ENCODE measurements at places on chromosomes 7 and 10.

- peak; percentile 88 for DNase-seq
These were observed at the start of gene PLCE1 for GRCh38 chr10:93993782-93994437. Gene PLCE1 (plus strand): TSS chr10:93993931. CDS start chr10:94031047, 37,116 bp downstream.

- no peak for DNase-seq
These were observed 31.6 kb upstream of the AGMO start for GRCh38 chr7:15593382-15593781.

- DNase-seq, result no peak
These were observed 103.7 kb upstream of the CTBP2 start for GRCh38 chr10:125264091-125264490.

DNA sequence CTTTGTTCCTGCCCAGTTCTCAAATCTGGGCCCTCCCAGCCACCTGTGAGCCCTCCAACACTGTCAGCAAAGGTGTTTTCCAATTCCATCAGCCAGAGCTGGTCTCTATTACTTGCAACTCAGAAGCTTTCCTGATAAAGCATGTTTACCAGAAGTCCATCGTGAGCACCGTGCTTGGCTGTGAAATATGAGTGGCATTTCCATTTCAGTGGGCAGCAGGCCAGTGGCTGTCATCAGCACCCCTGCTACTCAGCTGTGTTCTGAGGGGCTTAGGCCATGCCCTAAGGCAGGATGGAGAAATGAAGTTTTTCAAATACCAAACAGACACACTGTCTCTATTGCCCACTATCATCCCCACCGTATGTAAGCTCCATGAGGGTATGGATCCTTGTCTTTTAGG is 12.7 kb upstream of the BNIP3 start:
- no peak for DNase-seq

DNA sequence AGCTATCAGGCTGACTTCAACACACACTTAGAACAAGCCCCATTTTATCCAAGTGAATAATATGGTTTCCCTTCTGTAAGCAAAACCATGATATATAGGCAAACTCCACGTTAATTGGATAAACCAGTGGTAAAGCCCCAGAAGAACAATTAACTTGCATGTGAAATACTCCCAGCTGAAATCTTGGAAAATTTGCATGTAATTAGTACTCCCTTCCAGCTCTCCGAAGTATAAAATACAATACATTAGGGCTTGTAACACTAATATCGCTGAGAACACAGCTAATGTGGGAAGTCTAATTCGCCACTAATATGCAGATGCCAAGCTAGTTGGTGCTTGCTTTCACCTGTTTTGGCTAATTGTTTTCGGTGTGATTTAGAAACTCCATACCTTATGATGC is 859.0 kb upstream of the AUTS2 start:
- no peak for DNase-seq

DNA sequence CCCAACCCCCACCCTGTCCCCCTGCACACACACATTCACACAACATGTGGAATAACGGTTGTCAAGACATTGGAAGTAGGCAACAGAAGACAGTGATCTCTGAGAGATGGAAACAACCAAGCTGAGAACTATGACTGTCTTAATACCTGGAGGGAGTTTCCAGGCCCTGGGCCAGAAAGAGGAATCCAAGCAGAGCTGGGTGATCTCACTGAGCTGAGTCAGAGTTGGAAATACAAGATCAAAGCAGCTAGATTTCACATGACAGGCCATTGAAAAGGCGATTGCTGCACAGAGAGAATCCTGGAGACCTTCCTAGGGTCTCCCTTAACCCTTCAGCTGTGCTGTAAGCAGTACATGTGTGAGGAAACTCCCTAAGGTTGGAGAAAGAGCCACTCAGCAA is 165.8 kb upstream of the PRSS1 start:
- DNase-seq, result peak; percentile 11
